ENCODE measurements at places on chromosomes 3 and 15. TPM values are rescaled to one million over a fixed set of nuclear protein-coding genes. Genes with fewer than 3 reads are reported as not detected.

DNA sequence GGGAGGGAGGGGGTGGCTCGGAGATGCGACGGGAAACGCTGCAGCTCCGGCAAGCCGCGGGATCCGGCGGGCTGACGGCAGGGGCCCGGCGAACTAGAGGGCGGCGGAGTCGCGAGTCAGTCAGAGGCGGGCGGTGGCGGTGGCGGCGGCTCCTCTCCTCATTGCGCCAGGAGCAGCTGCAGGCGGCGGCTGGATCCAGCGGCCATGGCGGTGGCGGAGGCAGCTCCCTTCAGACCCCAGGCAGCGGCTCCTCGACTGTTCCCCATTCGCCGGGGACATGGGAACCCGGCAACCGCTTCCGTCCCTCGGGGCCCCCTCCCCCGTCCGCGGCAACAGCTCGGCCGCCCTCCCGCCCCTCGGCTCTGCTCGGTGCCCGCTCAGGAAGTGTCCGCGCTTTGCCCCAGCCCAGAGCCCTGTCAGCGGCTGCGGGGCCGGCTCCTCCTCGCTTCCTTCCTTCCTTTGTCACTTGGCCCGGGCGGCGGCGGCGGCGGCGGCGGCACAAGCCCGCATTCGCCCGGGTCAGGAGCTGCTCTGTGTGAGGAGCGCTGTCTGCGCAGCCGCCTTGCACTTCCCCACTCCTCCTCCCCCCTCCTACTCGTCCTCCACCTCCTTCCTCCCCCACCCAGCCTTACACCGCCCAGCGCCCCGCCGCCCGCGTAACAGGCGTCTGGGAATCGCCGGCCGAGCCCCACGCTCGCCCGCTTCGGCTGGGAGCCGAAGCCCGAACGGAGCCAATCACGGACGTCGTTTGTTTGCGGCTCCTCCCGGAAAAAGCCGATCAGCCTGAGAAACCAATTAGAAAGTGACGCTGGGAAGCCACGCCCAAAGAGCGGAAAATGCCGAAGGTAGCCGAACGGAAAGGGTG is at the start of gene GSK3B:
TSS of gene GSK3B (minus strand) at position 537 of the 865 bp plus-strand sequence. CDS start 1,013 bp downstream, outside the sequence.
- DNase-seq = peak; percentile 69

- no peak for DNase-seq
Observed at GRCh38 chr3:36815375-36815774, 51.0 kb upstream of the DCLK3 start.

- DNase-seq = peak; percentile 70
Observed at GRCh38 chr3:146469150-146470017, at the start of gene PLSCR2. PLSCR2 (minus strand) TSS chr3:146469561; CDS start chr3:146459904, 9,657 bp downstream.

Gene GOLGA6B
- total RNA-seq = not detected

GRCh38 chr3:197417441-197417840 is 119.0 kb upstream of the DLG1 start:
- no peak for DNase-seq

Gene COLQ
- total RNA-seq = 5.1 TPM

Gene TPRG1
- 5.5 TPM for total RNA-seq

- no peak for DNase-seq
Observed at GRCh38 chr3:41209646-41210045, 10.3 kb downstream of the CTNNB1 start.

- no peak for DNase-seq
Observed at GRCh38 chr3:62164746-62165145, 208.6 kb downstream of the FEZF2 start.

Gene CDC25A
- total RNA-seq = 0.72 TPM

DNA sequence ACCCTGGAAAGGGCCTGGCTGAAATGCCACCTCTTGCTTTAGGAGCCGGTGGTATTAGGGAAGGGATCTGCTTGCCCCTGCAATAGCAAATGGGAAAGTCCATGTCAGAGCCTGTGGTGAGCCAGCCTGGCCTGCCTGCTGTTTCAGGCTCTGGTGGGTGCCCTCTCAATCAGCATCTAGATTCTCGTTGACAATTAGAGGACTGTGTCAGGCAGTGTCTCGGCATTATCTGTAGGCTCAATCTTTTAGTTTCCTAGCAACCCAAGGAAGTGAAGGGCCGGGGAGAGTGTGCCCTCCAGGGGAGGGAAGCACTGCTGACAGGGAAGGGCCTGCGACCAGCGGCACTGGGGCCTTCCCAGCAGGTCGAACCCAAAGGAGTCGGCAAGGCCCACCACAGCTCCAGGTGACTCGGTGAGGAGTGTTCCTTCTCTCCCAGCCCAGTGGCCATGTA is 42.1 kb downstream of the TLE3 start:
- DNase-seq = no peak

Gene ZIC1
- not detected for total RNA-seq

GRCh38 chr3:33442190-33442589 is 2.0 kb upstream of the UBP1 start:
- no peak for DNase-seq

- DNase-seq = no peak
Observed at GRCh38 chr15:89472785-89473256, 23.6 kb downstream of the RHCG start.

GRCh38 chr3:23961066-23961465 is 16.0 kb downstream of the NR1D2 start:
- DNase-seq = no peak

Gene LTK
- total RNA-seq = 2.0 TPM

GRCh38 chr15:37940876-37941275 is 6.4 kb downstream of the TMCO5A start:
- no peak for DNase-seq

DNA sequence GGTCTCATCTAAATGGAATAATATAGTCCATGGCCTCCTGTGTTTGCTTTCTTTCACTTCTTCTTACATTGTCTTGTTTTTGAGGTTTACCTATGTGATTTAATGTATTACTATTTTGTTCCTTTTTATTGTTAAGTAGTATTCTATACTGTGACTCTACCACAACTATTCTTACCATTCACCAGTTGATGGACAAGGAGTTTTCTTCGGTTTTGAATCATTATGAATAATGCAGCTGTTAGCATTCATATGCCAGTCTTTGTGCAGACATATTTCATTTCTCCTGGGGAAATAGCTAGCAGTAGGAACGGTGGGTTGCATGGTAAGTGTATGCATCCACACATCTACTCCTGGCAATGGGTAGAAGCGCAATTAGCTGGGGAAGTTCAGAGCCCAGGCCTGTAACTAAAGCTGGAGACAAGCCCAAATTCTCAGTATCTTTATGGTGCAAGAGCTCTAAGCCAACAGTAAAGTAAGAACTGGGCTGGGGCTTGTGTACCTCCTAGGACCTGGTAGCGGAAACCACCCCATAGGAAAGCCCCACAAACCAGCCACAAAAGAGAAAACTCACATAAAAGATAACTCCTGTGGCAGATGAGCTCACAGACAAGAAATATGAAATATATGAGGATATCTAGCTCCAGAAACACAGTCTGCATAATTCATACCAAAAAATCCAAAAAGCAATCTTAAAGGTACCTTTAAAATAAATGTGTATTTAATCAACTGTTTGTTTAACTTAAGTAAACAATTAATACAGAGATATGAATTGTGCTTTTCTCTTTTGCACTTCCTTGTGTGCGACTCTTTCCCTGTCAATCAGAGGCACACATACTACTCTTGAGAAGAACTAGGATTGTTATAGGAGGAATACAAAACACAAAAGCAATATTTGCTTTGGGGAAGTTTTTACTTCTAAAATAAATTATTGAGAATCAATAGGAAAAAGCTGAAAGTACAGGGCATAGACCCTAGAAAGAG is 2.7 kb upstream of the CSTA start:
- DNase-seq = peak; percentile 35

Gene MYRIP
- total RNA-seq = not detected

Gene MAPK6
- 49.4 TPM for total RNA-seq

DNA sequence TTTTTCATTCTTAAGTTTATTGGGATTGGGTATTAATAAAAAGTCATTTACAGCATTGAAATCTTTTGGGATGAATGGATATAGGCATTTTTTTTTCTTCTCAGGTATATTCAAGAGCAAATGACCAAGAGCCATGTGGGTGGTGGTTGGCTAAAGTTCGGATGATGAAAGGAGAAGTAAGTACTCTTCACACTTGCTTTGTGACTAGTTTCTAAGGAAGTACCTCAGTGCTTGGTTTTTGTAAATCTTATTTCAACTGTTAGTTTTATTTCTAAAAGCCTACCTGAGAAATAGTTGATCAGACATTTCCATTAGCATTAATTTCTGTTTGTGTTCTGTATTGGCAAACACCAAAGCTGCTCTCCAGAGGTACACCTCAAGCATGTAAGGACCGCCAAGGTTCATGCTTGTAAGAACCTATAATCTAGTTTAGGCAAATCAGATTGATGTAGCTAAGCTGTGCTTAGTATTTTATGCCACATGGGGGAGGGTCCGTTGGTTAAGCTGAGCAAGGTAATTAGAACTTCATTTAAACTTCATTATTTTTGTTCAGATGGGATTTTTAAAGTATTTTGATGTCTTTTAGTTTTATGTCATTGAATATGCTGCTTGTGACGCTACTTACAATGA is 35.4 kb downstream of the FXR1 start:
- DNase-seq = no peak

Gene CTXN2
- total RNA-seq = not detected

Gene DPPA2
- total RNA-seq = not detected

- no peak for DNase-seq
Observed at GRCh38 chr15:35383506-35383905, 162.5 kb downstream of the DPH6 start.

GRCh38 chr3:52925405-52926313 is 28.3 kb upstream of the STIMATE start:
- DNase-seq = no peak

Gene EDC3
- 22.3 TPM for total RNA-seq

Gene BOC
- not detected for total RNA-seq

DNA sequence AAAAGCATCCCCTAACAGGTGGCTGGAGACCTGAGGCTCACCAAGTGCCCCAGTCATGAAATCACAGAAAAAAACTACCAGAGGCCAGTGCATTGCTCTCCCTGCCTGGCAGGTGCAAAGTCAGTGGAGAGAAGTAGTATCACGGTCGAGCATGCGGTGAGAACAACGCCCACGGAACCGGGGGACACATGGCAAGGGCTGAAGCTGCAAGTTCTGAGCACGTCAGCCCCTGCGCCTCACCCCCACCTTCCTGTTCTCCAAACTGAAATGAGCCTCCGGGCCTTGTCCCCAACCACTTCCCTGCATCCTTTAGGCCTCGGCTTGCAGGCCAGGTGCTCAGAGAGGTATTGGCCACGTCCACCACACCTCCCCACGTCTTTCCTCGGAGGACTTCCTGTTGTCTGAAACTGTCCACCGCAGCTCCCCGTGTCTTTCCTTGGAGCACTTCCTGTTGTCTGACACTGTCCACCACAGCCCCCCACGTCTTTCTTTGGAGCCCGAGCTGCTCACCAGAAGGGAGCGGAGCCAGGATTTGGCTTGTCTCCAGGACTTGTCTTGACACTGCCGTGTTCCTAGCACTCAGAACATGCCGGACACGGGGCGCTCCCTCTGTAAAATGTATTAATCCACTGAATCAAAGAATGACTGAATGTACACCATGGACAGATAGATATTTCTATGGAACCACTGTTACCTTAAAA is 43.9 kb downstream of the NSMCE3 start:
- DNase-seq = no peak

DNA sequence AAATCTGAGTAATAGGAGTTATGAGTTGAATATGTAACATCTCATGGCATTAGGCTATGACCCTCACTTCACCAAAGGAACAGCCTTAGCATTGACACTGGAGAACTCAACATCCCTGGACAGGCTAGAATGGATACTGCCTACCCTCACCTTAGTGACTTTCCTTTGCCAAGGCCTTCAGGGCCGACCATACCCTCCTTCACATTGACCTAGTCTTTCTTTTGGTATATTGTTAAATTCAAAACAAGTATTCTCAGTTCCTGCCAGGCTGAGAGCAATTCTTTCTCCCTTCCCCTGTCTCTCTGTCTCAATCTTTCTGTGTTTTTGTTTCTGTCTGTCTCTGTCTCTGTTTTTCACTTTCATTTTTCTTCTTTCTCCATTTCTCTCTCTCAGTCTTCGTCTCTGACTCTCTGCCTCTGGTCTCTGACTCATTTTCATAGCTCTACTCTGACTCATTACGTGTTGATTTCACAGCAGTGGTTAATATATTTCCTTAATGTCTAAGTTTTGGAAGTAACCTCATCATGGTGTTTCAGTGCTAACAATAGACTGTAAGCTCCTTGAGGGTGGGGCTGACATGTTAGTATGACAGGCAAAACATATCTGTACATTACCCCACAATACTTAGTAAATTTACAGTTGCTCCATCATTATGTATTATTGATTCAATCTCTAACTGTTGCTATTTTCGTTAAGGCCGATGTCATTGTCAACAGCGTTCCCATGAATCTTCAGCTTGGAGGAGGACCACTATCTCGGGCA is 32.5 kb downstream of the PARP15 start:
- DNase-seq = peak; percentile 30

DNA sequence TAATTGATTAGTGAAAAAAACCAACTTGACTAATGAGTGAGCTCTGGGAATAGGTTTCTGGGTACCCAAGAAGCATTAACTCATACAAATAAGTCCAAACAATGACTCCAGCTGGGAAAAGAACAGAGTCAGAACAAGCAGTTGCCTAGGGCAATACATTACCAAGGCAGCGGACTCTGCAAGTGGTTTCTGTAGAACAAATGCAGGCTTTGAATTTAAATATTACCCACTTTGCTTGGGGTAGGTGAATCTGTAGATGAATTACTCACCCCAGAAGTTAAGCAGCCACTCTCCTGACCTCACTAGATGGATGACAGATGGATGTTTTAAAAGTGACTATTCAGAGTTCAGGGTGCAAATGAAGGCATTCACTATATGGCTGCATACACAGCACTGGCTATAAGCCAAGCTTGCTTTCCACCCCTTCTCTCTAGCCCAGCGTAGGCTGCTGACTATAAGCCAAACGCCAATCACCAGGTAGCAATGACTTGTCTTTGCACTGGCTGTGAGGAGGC is 73.1 kb upstream of the BHLHE40 start:
- DNase-seq = no peak

DNA sequence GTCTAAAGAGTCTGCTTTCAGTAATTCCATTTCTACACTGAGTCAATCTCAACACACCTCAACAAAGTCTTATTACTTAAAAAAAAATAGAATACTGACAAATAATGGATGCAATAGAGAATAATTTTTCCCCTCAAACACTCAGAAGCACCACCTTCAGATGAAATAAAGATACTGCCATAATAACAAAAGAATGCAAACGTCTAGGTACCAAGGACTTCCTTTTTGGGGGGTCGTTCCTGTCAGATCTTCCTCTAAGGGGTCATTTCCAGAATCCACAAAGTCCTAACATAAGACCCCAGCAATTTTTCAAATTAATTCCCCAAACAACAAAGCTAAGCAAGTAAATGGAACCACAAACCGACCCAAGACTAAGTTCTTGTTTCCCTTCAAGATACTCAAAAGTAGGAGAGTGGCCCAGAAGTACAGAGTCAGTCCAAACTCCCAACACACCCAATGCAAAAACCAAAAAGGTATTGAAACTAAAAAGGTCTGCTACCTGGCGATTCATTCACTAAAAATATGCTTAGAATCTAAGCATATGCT is 1.3 kb downstream of the RYK start:
- no peak for DNase-seq

Gene SUSD5
- not detected for total RNA-seq

Gene P2RY14
- 0.84 TPM for total RNA-seq

- peak; percentile 21 for DNase-seq
Observed at GRCh38 chr3:155853214-155854140, 750 bp downstream of the SLC33A1 start.
